ENCODE measurements at places on chromosomes 3 and 15. TPM values are rescaled to one million over a fixed set of nuclear protein-coding genes. Genes with fewer than 3 reads are reported as not detected.

DNA sequence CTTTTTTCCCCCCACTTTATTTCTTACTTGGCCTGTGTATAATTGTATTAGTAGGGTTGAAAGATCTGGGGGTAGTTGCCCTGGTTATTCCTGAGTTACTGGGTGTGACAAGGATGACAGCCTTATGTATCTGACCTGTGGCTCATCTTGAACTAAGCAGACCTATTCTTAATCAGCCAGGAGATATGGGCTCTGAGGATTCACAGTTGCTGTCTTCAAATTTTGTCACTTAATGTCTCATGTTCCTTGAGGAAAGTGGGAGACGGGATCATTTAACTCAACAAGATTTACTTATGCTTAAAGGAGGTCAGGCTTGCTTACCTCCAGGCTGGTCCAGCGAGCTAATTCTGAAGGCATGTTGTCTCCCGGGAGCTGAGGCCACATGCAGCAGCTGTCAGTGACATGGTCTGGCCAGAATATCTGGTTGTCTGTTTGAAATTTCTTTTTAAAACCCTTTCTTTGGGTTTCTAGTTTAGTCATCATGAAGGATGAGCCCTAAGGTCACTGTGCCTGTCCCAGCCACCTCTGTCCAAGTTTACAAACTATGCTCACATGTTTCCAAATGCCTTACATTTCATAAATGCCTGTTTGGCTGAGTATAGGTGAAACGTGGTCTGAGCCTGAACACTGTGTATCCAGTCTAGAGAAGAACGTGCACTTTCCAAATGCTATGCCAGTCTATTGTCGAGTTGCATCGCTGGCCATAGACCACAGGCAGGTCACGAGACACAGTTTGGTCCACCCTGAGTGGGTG is 26.8 kb downstream of the LRTM1 start:
- no peak overlapping the region for H3K27ac ChIP-seq
- H3K4me3 ChIP-seq = no peak overlapping the region
- no peaks in the 10 kb centered on the region for H3K27me3 ChIP-seq
- no peak for DNase-seq

DNA sequence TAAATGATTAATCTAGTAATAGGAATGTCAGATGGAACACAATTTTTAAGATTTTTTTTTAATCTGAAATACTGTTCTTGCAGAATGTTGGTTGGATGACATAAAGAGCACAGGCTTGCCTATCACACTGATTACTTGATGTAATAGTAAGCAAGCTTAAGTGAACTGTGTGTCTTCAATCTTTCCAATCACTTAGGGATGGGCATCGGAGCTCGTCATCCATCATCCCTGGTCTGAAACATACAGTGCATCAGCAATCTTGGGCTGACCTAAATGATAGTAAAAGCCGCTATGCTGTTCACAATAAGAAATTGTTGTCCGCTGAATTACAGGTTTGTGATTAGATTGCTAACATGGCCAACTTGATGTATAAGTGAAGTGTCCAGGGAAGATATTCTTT is 195.8 kb downstream of the WDR72 start:
- H3K36me3 ChIP-seq = no peaks in the 10 kb centered on the region
- no peaks in the 10 kb centered on the region for H3K4me1 ChIP-seq
- H3K27ac ChIP-seq = no peak overlapping the region
- no peak overlapping the region for H3K4me3 ChIP-seq

Gene SLC12A1
- not detected for total RNA-seq

Gene ANKRD63
- not detected for total RNA-seq

Gene NR1I2
- 1.4 TPM for total RNA-seq

All from activated naive CD8-positive, alpha-beta T cell treated with anti-CD3 and anti-CD28 coated beads for 36 hours (primary cell).